ENCODE measurements at places on chromosomes 5 and 9. TPM values are rescaled to one million over a fixed set of nuclear protein-coding genes. Genes with fewer than 3 reads are reported as not detected.

Gene PCDHGA11
- 9.3 TPM for total RNA-seq

DNA sequence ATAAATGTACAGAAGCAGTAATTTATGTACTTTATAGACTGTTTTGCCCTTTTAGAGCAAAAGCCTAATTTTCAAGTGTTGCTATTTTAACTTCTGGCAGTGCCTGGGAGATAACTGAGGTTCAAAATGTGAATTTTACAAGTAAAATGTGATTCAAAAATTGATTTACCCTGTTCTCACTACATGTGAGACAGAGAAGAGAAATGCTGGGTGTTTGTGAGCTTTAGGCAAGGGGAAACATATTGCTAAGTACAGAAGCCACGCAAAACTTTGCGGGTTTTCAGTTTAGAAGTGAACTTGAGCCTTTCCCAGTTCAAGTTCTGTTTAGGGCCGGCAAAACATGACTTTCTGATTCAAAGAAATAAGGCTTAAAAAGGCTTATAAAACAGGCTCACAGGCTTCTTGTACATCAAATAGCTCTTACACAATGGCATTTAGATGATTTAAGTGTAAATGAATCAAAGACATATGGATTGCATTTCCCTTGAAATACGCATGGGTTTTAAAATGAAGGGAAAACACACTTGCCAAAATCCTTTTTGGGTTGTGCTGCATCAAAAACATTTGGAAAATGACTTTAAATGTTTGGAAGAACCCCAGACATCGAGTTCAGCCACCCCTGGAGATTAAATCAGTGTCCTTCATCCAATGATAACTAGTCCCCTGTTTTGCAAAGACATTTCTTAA, 370.8 kb upstream of the MEF2C start:
- no peak for DNase-seq

DNA sequence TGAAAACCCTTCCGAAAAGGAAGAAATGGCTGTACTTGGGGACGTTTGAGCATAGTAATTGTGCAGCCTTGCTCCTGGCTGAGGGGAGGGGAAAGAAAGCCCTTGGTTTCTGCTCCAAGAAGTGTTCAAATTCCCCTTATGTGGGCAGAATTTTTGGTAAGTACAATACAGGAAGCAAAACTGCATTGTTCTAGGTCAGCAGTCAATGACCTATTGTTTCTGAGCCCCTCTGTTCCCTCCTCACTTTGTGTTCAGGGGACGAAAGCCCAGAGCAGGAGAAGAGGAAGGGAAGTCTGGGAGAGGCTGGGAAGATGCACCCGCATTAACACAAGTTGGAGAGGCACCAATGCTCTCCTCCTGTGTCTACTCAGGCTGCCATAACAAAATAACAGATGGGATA, 11.9 kb downstream of the BASP1 start:
- no peak for DNase-seq

- DNase-seq: peak; percentile 59
Measured at GRCh38 chr5:97163360-97163764, 19.7 kb downstream of the RIOK2 start.

Data from Karpas-422 (cell line).